ELF-1 (cell line): ENCODE measurements at places on chromosomes 7 and 10.

DNA sequence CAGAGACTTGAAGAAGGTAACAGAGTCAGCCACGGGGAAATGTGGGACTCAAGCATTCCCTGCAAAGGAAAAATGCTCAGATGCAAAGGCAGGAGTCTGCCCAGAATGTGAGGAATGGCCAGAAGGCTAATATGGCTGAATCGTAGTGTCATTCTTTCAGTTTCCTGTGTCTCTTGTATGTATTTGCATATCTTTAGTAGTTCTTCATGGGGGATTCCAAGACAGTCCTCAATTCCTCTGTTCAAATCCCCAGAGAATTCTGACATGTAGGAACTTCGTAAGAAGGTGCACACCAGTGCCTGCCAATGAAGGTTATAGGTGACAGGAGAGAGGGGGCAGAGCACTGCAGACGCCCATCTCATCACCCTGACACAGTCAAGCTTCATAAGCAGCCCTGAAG, 154.4 kb downstream of the CACNB2 start:
- DNase-seq: no peak

GRCh38 chr7:137882261-137882668, 35.5 kb upstream of the DGKI start:
- peak; percentile 44 for DNase-seq

DNA sequence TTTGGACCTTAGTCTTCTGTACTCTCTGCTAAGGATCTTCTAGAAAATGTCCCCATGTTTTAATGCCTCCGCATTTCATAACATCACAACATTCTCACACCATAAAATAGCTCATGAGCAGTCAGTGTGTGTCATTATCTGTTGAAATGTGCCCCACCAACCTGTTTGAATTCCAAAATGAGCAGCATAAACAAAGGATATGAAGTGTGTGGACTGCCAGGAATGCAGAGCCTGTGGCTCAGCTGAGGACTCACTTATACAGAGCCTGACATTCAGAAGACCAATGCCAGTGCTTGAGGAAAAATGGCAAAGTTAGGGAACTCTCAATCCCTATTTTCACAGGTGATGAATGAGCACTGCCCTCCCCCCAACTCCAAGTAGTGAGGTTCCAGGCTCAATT, 621.4 kb downstream of the POM121L12 start:
- DNase-seq: peak; percentile 12

DNA sequence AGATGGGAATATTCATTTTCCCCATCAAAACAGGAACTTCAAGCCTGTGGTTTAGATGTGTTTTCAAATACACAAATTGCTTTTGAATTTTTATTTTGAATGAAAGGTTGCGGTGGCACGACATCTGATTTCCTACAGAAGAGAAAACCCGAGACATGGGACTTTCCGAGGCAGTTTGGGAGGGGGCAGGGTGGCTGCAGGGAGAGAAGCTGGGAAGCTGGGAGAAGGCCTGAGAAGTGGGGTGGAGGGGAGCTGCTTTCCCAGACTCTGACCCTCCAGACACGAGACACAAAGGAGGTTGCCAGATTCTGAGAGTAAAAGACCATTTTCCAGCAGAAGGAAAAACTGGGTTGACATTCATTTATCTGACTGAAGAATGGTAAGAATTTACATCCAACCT, 19.6 kb downstream of the TMEM176A start:
- DNase-seq: no peak

DNA sequence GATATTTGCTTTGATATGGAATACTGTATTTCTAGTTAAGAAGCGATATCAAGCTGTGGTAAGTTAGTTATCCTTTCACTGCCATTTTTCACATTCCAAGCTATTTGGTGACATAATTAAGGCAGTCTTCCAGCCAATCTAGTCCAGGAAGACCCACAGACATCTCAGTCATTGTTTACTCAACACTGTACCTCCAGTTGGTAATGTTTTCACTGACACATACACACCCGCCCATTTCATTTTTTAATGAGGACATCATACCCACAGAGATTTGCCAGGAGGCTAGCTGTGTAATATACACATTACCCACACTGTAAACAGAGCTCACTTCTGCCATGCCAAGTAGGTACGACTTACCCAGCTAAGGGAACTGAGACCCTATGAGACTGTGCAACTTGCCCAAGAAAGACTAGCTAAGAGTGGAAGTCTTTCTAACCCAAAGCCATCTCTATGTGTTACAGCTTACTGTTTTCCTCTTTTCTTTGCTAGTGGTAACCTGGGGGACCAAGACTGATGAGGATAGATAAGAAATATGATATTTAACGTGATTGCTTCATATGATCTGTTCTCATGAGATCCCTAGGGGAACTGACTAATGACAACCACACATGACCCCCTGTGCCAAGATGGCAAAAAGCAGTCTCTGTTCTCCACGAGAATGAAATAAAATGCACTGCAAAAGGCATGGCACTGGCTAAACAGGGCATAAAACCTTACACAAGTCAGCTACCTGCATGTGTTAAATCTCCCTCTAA, 179.0 kb downstream of the DGKI start:
- DNase-seq: no peak

- DNase-seq: no peak
Measured at GRCh38 chr10:3397231-3397630, 224.6 kb upstream of the PITRM1 start.

DNA sequence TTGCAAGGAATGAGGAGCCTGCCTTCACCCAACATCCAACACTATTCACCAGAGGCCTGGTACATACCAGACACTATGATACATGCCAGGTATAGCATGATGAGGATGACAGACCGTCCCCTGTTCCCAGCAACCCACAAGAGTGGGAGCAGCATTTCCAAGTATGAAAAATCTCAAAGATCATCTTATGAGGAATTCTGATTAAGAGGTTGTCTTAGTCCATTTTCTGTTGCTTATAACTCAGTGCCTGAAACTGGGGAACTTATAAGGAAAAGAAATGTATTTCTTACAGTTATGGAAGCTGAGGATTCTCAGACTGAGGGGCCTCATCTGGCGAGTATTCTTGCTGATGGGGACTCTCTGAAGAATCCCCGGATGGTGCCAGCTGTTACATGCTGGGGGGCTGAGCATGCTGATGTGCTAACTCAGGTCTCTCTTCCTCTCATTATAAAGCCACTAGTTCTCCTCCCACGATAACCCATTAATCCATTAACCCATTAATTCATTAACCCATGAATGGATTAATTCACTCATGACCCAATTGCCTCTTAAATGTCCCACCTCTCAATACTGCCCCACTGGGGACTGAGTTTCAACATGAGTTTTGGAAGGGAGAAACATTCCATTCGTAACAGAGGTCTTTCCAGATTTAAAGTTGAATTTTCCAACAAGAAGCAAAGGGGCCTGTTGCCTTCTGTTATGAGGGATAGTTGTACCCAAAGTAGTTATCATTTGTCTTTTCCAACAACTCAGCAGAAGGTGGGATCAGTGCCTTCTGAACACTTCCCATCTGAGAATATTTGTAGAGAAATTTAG, 173.9 kb downstream of the HERPUD2 start:
- no peak for DNase-seq

- no peak for DNase-seq
Measured at GRCh38 chr10:88097092-88097516, 233.7 kb downstream of the PTEN start.

GRCh38 chr7:146119002-146119401, 2.4 kb downstream of the CNTNAP2 start:
- no peak for DNase-seq

- DNase-seq: no peak
Measured at GRCh38 chr7:8778459-8778858, 345.1 kb downstream of the NXPH1 start.

DNA sequence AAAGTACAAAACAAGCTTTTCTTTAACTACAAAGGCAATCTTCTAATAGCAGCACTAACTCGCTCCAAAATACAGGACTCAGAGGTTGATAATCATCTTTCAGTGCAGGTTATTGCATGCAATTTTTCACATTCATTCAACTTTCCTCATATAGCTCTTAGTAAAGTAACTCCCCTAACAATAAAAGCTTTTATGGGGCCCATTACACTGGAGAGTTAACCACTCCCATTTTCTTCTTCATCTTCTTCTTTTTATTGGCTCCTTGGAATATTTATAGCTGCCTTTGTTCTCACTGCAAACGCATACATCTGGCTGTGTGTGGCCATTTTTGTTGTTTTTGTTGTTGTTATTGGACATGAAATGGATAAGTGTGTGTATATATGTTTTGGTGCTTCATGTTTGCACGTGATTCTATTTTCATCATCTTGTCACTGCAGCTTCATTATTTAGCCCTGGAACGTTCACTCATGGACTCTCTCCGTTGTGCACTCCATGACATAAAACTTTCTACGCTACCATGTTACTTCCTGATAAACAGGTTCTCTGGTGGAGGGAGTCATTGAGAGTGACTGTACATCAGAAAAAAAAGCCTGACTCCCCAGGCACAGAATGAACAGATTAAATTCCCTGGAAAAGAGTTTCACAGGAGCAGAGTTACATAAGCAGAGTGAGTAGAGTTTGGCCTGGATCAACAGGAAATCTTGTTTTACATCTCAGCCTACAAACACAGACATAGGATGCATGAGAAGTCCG, 236.4 kb upstream of the SP4 start:
- no peak for DNase-seq

- no peak for DNase-seq
Measured at GRCh38 chr7:123601530-123601929, at the start of gene ASB15. Gene ASB15, plus strand, starts transcription at chr7:123601821. Its CDS starts 12,682 bp downstream, at chr7:123614503.

DNA sequence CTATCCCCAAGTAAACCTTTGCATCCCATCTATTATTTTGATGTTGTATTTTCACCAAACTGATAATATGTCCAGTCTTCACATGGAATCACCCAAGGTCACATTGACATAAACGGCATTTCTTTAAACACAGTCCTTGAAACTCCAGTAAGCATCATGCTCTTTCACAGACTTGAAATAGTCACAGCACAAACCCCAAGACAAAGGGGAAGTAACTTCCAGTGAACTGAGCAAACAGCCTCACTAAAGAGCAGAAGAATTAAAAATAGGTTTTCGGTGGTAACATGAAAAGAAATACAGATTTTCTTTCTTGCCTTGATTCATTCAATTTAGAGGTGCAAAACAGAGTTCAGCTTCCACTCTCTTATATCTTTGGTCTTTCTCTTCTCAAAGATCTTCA, 253.7 kb downstream of the SFMBT2 start:
- DNase-seq: no peak

DNA sequence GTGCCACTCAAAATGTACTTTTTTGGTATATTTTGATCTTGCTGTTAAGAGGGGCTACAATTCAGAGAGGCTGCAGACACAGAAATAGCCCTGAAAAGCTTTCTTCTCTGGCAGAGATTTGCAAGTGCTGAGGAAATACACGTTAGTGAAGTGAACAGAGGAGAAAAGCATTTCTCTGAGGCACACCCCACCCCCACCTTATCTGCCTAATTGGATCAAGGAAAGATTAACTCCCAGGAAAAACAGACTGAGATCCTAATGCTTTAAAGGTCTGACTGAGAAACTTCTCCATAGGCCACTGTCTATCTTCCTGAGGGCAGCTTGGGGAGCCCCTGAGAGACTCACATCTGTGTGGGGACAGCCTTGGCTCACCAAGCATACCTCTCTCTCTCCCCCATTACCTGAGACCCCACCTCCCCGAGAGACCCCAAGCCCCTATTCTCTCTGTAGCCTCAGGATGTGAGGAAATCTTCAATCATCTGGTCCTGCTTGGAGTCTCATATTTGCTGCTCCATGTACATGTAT, 14.8 kb upstream of the AKR1C3 start:
- DNase-seq: no peak

- DNase-seq: no peak
Measured at GRCh38 chr10:78867555-78867939, 201.2 kb upstream of the ZMIZ1 start.

- DNase-seq: no peak
Measured at GRCh38 chr7:107854454-107854853, 36.5 kb upstream of the DLD start.

- DNase-seq: no peak
Measured at GRCh38 chr10:42929993-42930392, 146.9 kb upstream of the RET start.

- DNase-seq: no peak
Measured at GRCh38 chr7:78055001-78055573, 256.5 kb downstream of the PHTF2 start.

- DNase-seq: no peak
Measured at GRCh38 chr10:6034371-6034770, 27.8 kb downstream of the IL2RA start.

GRCh38 chr7:20113427-20114027, 103.7 kb downstream of the MACC1 start:
- no peak for DNase-seq

GRCh38 chr10:58488921-58489320, 23.8 kb upstream of the BICC1 start:
- DNase-seq: no peak

GRCh38 chr10:13758312-13758711, 171.5 kb downstream of the PRPF18 start:
- DNase-seq: peak; percentile 43
